ENCODE measurements at places on chromosomes 1 and 21.

GRCh38 chr1:107604825-107605224 lies 360.2 kb downstream of the VAV3 start:
- no peak for DNase-seq

DNA sequence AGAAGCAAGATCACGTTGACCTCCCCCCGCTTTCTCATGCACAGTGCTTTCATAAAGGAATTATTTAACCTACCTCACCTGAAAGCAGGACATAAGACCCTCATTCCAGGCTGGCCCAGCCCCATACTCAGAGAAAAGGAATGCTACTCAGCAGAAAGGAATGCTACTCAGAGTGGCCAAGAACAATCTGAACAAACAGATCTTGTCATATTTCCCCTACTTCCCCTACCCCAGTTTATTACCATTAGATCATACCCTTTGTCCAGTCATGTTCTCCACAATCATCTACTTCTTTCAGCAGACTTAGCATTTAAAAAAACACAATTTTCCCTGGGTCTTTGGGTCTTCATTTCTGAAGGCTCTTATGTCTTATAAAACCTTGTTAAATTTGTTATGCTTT lies 89.8 kb downstream of the SLC16A1 start:
- no peak for DNase-seq

GRCh38 chr1:99986656-99987225 lies 16.9 kb downstream of the SLC35A3 start:
- DNase-seq: no peak

DNA sequence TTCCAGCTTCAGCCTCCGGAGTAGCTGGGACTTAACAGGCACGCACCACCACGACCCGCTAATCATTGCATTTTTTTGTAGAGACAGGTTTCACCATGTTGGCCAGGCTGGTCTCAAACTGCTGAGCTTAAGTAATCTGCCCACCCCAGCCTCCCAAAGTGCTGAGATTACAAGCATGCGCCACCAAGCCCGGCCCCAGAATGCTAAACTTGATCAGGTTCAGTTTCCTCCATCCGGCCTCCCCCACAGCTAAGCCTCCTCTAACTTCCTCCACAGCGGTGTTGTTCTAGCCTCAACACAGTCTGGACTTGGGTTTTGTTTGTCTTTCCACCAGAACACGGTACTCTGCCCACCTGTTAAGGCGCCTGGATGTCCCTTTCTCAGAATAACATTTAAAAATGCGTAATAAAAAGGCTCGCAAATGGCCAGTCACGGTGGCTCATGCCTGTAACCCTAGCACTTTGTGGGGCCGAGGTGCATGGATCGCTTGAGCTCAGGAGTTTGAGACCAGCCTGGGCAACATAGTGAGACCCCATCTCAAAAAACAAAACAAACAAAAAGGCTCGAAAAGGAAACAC lies 2.4 kb downstream of the PARP1 start:
- DNase-seq: no peak

GRCh38 chr1:30171537-30172298 lies 551.7 kb downstream of the MATN1 start:
- DNase-seq: no peak

DNA sequence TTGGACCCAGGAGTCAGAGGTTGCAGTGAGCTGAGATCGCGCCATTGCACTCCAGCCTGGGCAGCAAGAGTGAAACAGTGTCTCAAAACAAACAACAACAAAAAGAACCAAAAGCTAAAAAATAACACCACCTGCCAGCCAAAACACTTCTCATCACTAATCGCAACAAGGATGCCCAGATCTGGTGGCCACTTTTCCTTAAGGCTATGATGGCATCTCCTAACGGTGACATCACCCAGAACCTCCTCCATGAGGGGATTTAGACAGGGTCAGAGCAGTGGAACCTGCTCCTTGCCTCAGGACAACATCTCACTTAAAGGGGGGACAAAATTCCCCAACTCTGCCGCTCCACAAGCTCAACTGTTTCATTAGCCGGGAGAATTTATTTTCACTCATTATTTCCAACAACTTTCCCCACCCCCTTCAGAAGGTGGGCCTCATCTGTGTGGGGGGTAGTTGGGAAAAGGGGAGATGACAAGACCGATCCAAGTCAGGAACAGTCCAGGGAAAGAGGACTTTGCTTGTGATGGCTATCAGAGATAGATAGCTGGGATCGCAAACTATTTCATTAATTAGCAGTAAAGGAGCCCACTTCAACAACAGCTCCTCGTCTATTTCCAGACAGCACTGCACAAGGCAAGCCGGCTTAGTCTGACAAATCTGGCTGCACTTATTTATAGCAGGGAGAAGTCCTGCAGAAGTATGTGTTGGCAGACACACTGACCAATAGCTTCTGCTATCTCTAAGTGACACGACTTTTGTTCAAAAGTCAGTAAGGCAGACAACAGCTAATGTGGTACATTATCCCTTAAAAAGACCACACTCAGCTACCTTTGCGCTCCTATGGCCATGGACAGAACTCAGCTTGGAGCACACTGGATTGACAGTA lies 2.6 kb downstream of the PABPC4 start:
- no peak for DNase-seq

GRCh38 chr1:198179556-198179981 lies 22.8 kb downstream of the NEK7 start:
- DNase-seq: no peak

DNA sequence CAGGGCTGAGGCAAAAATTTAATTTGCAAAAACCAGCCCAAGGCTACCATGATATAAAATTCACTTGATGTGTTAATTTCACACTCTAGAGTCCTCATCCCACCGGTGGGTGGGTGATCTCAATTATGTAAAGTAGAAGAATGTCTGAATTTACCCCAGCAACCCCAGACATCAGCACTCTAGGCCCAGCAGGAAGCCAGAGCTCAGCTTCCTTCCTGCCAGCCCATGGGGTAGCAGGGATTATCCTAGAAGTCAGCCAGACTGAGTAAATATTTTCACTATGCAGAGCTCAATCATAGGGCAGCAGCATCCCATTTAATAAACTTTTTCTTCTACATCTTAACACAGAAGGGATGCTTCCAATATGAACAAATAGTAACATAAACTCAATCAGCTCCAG lies 71.0 kb downstream of the SIPA1L2 start:
- DNase-seq: no peak

GRCh38 chr1:51877434-51878307 lies 856 bp downstream of the NRDC start:
- DNase-seq: no peak

DNA sequence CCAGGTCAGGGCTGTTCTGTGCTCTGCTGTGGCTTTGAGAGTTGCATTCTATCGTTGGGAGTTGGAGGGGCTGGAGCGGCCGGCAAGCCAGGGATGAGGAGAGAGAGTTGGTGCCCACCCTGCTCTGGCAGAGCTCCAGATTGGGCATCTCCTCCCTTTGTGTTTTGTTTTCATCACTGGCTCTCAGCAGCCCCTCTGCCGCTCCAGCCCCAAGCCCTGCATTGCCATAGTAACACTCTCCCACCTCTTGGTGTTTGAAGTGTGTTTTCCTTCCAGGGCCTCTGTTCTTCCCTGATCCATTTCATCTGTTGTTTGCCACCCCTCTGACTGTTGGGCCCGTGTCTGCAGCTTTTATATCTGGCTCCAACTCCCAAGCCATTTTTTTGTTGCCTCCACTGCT lies 152.7 kb downstream of the URB2 start:
- no peak for DNase-seq

DNA sequence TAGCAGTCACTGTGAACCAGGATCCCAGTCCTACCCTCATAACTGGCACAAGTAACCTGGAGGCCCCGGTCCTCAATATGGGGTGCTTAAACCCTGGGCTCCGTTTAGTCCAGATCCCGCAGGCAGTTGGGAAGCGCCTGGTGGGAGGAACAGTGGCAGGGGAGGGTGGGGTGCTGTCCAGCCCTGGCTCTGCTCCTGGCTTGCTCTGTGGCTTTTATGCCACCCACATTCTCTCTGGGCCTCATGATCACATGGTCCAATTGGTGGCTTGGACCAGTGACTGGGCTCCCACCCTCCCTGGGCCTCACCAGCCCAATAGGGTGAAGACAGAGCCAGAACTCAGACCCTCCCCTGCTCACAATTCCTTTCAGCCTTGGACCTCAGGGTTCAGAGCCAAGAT lies 2.9 kb downstream of the CD164L2 start:
- DNase-seq: no peak

DNA sequence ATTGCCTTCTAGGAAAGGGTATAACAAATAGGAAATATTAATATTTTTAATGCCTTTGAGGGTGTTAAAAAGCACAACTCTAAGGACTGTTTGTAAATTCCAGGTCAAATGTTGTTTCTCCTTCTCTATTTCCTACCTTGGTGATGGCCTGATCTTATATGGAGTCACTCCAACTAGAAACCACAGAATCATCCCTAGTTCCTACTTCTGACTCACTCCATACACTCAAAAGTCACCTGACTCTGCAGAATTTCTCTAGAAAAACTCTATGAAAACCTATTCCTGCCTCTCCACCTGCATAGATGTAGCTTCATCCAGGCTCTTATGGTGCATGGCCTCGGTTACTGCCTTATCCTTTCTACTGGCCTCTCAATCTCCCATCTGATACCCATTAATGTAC lies 14.5 kb downstream of the RGS4 start:
- no peak for DNase-seq

DNA sequence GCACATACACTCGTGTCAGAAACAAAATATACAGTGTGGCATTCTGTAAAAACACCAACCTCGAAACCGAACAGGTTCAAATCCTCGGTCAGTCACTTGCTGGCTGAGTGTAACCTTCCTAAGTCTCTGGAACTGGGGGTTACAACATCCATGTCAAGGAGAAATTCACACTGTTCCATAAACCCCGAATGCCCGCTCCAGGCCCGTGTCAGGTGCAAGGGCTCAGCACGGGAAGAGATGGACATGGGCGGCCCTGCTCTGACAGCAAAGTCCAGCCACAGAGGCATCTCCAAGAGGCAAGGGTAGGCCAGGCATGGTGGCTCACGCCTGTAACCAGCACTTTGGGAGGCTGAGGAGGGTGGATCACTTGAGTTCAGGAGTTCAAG lies 79.5 kb downstream of the SLC66A1 start:
- DNase-seq: no peak

- DNase-seq: no peak
Observed at GRCh38 chr1:4393191-4393590, 261.2 kb upstream of the AJAP1 start.

- no peak for DNase-seq
Observed at GRCh38 chr1:209815490-209815889, 9.5 kb upstream of the IRF6 start.

DNA sequence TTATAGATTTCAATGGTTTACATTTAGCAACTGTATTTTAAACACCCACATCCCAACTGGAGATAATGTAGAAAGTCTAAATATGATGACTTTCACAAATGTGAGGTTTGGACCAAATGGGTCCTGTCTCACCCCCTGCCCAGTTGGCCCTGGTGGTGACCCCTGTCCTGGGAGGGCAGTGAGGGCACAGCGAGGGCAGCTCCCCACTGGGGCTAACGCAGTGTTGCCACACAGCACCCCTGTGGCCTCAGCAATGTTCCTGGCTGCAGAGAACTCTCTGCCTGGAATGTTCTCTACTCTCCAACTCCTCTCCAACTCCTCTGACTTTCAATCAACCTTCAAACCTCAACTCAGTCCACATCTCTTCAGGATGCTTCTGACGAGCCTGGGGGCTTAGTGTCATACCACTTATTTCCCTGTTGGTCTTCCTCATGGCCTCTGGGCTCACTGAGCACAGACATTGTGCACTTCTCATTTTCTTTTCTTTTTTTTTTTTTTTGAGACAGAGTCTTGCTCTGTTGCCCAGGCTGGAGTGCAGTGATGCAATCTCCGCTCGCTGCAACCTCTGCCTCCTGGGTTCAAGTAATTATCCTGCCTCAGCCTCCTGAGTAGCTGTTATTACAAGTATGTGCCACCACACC lies 25.8 kb downstream of the KCNA10 start:
- no peak for DNase-seq

- DNase-seq: no peak
Observed at GRCh38 chr1:97013941-97014340, 292.4 kb downstream of the PTBP2 start.
